ENCODE measurements at places on chromosomes 6 and 20.

GRCh38 chr6:110682460-110682853 is 132.8 kb downstream of the CDK19 start:
- DNase-seq: peak; percentile 45

DNA sequence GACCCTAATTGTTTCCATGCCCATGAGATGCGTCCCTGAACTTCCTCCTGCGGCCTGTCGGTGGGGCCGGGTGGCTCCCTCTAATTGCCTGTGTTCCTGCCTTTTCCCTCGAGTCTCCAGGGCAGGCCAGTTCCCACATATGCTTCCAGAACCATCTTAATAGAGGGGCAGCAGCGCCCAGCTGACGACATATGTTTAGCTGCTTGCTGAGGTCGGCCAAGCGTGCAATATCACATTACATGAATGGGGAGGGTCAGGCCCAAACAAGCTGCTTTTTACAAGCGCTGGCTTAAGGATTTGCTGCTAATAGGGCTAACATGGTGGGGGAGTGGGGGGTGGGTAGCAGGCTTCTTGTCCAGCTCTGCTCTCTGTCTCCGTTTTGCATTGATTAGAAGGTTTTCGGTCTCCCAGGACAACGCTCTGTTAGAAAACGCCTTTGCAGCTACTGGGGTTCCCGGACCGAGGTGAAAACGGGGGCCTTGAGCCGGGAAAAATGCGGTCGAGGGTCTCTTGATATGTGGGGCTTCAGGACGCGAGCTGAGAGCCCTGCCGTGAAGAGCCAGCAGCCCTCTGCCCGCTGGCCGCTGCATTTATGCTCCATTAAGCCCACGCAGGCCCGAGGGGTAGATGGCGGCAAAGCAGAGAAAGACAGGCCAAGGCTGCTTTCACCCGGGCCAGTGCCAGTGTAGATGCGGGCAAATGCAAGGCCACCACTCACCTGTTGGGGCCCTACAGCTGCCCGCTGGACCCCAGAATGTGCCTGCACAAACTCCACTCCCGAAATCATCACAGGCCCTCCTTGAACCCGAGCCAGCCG is 308.5 kb downstream of the BMP7 start:
- no peak for DNase-seq

DNA sequence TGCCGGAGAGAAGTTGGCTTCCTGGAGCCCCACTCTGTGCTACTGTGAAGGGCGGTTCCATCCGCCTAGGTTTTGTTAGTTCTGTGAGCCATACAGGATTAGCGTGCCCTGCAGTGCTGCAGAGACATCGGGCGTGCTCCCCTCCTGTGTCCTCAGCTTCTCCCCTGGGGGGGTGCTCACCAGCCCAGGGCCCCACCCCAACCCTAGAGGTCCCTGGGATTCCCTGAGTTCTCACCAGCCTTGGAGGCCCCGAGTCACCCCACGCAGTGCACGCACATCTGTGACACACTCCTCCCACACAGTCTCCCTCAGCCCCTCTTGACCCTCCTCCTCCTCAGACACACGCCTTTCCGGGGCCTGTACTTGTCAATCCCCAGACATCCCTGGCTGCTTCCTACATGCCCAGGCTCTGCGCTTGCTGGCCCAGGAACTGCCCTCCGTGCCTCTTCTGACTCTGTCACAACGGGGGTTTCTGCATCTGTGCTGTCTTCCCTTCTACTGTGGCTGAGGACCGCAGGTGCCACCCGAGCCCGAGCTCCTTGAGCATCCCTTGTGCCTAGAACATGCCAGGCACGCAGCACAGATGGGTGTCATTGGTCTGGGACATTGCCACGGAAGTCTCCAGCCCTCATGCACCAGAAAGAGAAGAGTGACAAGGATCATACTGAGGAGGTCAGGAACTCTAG is 123.2 kb upstream of the RPS6KA2 start:
- DNase-seq: no peak

DNA sequence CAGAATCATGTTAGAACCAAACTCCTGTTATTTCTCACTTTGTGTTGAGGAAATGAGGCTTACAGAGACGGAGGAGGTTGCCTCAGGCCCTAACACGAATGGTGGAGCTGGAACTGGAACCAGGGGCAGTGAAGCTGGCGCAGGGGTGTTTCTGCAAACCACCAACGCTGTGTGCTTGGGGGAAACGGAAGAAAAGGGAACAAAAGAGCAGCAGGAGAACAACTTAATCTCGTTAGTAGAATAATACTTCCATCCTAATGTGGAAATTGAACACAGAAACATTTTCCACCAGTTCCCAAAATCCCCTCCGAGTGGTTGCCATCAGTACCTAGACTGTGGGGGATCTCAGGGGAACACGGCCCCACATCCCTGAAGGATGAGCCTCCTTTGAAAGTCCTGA is 103.4 kb upstream of the FRMD1 start:
- no peak for DNase-seq

DNA sequence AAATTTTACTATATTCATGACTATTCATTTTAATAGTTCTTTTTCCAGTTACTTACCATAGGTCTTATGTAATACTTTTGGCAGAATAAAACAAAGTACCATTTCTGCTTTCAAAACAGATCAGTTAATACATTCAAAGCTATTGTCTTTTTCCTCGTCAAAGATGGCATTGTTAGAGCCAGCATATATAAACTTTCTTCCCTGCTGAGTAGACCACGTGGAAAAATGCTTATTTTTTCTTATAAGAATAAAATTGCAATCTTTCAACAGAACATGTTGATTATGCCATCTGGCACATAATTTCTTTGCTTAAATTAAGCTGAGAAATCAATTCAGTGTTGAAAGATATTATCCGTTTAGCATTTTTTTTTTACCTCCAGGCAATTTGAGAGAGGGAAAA is 34.9 kb upstream of the EXOC2 start:
- no peak for DNase-seq

DNA sequence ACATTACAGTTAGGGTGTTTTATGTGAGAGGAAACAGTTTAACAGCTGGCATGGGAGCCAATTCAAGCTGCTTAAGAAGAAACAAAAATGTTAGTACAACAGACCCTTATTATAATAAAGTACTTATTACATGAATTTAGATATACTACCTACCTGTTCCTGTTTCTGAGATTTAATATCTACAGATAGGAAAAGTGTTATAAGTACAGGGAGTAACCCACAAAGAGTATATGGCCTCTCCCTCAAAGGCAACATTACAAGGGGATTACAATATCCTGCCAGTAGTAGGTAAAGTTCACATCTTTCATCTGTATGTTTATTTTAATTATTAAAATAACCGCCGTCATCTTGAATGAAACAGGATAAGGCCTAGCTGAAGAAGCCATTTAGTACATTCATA is 1.8 kb upstream of the ME1 start:
- DNase-seq: no peak

- DNase-seq: no peak
Observed at GRCh38 chr20:2408111-2408510, 27.4 kb downstream of the TGM6 start.

DNA sequence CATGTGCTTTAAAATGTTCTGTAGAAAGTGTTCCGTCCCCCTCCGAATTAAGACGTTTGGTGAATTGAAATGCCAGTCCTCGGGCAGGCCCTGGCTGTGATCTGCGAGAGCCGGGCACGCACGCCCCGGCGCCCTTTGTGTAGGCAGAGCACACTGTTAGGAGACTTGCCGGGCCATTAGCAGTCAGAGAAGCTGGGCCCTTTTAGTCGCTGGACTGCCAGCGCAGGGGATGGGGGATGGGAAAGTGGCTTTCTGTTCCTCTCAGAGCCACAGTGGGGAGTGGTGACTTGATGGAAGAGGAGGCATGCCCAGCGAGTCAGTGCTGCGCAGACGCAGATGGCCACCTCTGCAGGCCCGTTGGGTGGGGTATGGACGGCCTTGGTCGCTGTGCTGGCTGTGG is 2.2 kb downstream of the PPP1R3G start:
- no peak for DNase-seq

GRCh38 chr6:162638931-162639574 is 88.5 kb downstream of the PRKN start:
- DNase-seq: no peak
